ENCODE measurements at places on chromosomes 3 and 15.

DNA sequence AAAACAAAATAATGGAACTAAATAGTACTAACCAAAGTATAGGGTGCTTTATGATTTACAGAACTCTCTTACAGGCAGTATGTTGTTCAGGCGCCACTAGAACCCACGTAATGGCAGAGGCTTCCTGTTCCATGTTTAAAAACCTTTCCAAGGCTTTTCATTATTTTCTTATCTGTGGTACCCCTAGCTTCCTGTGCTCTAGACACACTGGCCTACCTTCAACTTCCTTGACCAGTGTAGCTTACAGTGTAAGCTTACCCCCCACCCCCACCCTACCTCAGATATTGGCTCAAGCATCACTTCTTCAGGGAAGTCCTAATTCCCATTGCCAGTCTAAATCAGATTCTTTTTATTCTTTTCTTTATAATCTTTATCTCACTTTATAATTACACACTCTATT lies 2.9 kb downstream of the NR2C2 start:
- no peak for DNase-seq

- no peak for DNase-seq
These were observed 139.9 kb downstream of the ROBO2 start for GRCh38 chr3:77179762-77180161.

- no peak for DNase-seq
These were observed 6.2 kb downstream of the STIMATE start for GRCh38 chr3:52891164-52891563.

- no peak for DNase-seq
These were observed 161.7 kb downstream of the POLR2M start for GRCh38 chr15:57867970-57868798.

- DNase-seq, result no peak
These were observed 268.1 kb upstream of the UBE2E2 start for GRCh38 chr3:22935040-22935439.

- DNase-seq, result no peak
These were observed 40.4 kb upstream of the IGF2BP2 start for GRCh38 chr3:185865247-185865646.

DNA sequence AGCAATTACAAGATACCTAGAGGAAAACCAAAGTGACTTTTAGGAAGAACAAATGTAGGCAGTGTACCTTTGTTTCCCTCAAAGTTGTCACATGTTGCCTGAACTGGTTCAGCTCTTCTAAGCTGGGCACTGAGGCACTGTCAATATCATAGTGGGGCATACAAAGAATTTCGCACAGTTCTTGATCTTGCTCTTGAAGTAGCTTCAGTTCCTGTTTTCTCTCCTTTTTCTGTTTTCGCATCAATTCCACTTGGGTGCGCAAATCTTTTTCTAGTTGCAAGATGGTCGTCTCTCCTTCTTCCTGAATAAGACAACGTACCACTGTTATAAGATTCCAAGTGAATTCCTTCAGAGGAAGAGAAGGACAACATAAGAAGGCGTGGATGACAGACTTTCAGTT lies 12.7 kb downstream of the PRC1 start:
- DNase-seq, result no peak

DNA sequence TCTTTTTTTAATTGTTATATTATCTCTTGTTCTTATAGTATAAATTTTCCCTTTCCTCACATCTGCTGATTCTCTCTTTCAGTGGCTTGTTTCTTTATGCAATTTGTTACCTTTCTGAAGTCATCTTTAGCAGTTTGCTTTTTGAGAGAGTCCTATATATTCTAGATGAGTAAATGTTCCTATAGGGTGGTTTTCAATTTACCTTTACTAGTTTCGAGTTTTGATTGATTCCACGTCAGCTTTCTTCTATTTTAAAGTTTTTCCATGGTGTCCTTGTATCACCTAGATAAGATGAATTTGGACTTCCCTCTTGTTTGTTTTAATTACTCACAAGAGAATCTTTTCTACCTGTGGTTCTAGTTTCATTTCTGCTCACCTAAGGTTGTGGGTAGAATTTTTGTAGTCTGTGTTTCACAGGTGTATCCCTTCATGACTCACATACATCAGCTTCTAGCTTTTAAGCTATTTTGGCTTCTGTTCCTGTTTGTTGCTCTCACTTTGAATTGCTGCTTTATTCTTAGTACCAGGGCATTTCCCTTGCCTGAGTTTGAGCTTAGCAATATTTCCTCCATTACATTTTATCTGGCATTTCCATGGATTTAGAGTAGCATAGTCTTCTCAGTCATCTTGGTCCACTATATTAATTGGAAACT lies 6.4 kb downstream of the TEX9 start:
- no peak for DNase-seq

DNA sequence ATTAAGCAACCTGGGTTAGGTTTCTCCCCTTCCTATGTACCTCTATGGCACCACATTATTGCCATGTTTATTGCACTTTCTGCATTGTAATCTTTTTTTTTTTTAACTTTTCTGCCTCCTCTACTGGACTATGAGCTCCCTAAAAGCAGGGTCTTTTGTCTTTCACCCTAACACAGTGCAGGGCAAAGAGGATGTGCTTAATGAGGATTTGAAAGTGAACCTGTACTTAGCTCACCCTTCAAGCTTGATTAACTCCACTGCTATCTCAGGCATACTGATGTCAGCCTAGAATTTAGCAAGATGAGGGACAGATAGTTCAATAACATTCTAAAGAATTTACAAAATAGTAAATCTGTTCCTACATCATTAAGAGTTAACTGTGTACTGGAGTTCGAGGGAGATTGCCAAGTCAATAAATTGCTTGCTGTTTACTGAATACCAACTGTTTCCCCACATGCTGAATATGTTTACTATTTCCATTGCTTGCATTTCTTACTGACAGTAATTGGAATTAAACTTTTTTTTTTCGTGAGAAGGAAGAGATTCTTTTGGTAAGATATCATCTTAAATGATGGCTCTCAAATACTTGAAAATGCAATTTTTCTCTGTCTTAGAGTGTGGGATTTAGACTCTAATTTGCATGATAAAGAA lies 15.7 kb upstream of the PPARG start:
- no peak for DNase-seq

- no peak for DNase-seq
These were observed 48.2 kb upstream of the ARPP19 start for GRCh38 chr15:52617026-52617425.

GRCh38 chr15:70266412-70267121 lies 168.8 kb upstream of the TLE3 start:
- no peak for DNase-seq

GRCh38 chr15:28979208-28979841 lies 93.6 kb downstream of the APBA2 start:
- no peak for DNase-seq

DNA sequence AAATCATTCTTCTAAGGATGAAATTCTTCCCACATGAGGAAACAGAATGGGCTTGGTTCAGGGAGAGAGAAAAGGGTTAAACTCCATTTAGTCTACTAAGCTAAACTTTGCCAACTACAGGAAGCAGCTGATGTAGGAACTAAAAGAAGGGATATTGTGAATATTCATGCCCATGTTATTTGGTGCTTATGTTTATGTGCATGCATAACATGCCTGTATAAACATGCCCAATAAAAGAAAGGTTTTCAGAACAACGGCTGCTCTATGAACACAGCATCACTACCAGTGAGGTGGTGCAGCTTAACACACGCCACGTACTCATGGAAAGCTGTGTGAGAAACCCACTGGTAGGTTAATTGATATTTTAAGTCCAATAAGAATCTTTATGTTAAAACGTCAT lies 59.4 kb upstream of the VGLL4 start:
- DNase-seq, result no peak
